Caco-2 (cell line): ENCODE measurements at places on chromosomes 13 and 19.

DNA sequence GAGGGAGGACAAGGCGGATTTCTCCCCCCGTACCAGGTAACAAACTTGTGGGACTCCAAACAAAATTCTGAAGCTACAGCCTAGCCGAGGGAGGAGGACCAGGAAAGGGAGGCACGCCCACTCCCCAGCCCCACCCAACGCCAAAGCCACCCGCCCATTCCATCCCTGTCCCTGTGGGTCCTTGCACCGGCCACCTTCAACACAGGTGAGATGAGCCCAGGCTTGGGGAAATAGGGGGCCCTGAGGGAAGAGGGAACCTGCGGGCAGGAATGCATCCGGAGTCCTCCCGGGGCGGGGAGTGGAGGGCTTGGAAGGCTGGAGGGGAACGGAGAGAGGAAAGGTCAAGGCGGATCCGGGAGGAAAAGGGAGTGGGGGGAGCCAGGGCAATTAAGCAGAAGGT, at the start of gene BEST2:
Gene BEST2 (plus strand): TSS at position 157 of the 400 bp plus-strand sequence. CDS start 802 bp downstream, outside the sequence.
- DNase-seq, result no peak

GRCh38 chr19:41480336-41480735, 37.4 kb downstream of the ERICH4 start:
- DNase-seq, result no peak

- no peak for DNase-seq
Observed at GRCh38 chr13:71417205-71417604, 449.8 kb downstream of the DACH1 start.

- DNase-seq, result peak; percentile 82
Observed at GRCh38 chr19:13118424-13119193, 545 bp downstream of the NACC1 start.

DNA sequence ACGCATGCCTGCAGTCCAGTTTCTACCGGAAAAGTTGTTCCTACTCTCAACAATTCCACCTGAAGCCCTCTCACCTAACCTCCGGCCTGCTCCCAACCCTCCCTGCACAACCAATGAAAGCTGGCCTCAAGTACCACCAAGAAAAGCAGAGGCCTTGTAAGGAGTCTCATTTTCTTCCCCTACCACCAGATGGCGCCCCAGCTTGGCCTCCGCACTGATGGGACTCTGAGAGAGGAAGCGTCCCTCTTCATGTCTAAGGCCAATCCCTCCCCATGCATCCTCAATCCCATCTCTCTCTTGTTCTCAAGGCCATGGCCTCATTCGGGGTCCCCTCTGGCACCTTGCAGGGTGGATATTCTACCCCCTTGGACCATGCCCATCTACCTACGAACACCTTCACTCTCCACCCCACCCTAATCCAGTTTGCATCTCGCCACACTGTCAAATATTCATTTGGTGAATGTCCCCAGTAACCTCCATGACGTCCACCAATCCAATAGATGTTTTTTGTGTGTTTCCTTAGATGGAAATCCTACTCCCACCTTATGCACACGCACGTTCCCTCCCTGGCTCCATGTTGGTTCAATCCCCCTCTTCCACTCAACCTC, 412.8 kb downstream of the ZNF536 start:
- peak; percentile 55 for DNase-seq

GRCh38 chr19:41298348-41298964, 11.5 kb upstream of the CCDC97 start:
- DNase-seq, result no peak

GRCh38 chr13:75393839-75394520, 88.0 kb downstream of the TBC1D4 start:
- no peak for DNase-seq

- no peak for DNase-seq
Observed at GRCh38 chr13:31009166-31009565, 76.7 kb downstream of the TEX26 start.
